Uterine smooth muscle cell (primary cell): ENCODE measurements at places on chromosomes 5 and 9. TPM values are rescaled to one million over a fixed set of nuclear protein-coding genes. Genes with fewer than 3 reads are reported as not detected.

S1PR3 gene
- total RNA-seq = 11.7 and 14.5 TPM in 2 replicates

INPP5E gene
- total RNA-seq = 9.1 and 10.7 TPM in 2 replicates

EGFLAM gene
- total RNA-seq = 0.75 and 1.1 TPM in 2 replicates

MAMDC2 gene
- 2.4 and 2.5 TPM in 2 replicates for total RNA-seq

SPATA31D1 gene
- under 0.01 and 0.25 TPM in 2 replicates for total RNA-seq
